ENCODE measurements at places on chromosomes 2 and 18. TPM values are rescaled to one million over a fixed set of nuclear protein-coding genes. Genes with fewer than 3 reads are reported as not detected.

- no peak for DNase-seq
Observed at GRCh38 chr18:31401156-31402025, 24.8 kb downstream of the DSG4 start.

DNA sequence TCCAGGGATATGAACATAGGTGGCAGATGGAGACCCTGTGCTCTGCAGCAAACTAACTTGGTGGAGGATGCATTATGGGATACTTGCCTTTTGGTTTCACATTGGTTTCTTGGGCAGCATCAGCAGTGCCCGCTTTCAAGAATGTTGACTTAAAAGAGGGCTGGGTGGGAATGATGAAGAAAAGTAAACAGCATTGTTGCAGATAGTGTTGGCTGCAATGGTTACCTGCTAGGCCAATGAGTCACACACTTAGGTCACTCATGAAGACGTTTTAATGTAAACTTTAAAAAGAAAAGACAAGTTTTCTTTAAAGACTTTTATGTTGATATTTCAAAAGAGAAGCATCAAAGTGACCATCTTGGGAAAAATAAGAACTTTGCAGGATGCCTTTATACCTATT, 26.1 kb upstream of the FAM237A start:
- DNase-seq = no peak

The ALPP gene
- not detected for total RNA-seq

The RTP5 gene
- not detected for total RNA-seq

The MGAT4A gene
- total RNA-seq = 36.2 TPM

The CDKL4 gene
- total RNA-seq = 0.46 TPM

Data from posterior vena cava (tissue), 2 donors.